ENCODE measurements at places on chromosomes 11 and 22.

- no peak for DNase-seq
Measured at GRCh38 chr11:35619855-35620640, 1.8 kb downstream of the FJX1 start.

DNA sequence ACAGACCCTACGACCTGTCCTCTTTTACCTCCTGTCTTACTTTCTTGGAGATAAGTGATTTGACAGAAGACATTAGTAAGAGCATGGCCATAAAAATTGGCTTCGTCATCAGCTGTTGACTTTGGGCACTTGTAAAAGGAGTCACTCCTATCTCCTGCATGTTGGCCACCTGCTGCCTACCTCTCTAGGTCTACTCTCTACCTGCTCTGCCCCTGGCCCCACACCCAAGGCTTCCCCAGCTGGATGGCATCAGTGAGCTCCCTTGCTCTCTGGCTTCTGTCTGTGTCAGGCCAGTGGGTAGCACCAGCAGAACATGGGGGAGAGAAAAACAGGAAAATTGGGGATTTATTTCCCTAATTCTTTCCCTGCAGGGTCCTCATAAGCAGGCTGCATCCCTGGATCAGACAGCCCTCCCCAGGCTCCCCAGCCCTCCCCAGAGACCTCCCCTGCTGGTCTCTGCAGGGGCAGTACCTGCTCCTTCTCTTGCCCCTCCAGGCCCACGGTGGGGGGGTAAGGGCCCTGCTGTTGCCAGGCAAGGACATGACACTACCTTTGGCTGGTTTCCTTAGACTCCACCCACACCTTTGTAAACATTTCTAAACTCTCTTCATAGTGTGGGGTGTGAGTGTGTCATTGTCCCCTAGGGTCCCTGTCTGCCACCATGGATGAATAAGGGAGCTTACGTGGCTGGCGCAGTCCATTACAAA, 157.0 kb upstream of the NECTIN1 start:
- no peak for DNase-seq

- no peak for DNase-seq
Measured at GRCh38 chr11:100674212-100674611, 12.9 kb upstream of the ARHGAP42 start.

GRCh38 chr11:45092901-45093760, 53.3 kb upstream of the PRDM11 start:
- DNase-seq: no peak

GRCh38 chr11:126140926-126141280, 70.5 kb downstream of the RPUSD4 start:
- no peak for DNase-seq

GRCh38 chr11:86706338-86707131, 34.1 kb upstream of the ME3 start:
- no peak for DNase-seq

GRCh38 chr22:23759566-23759965, 3.2 kb upstream of the C22orf15 start:
- no peak for DNase-seq

DNA sequence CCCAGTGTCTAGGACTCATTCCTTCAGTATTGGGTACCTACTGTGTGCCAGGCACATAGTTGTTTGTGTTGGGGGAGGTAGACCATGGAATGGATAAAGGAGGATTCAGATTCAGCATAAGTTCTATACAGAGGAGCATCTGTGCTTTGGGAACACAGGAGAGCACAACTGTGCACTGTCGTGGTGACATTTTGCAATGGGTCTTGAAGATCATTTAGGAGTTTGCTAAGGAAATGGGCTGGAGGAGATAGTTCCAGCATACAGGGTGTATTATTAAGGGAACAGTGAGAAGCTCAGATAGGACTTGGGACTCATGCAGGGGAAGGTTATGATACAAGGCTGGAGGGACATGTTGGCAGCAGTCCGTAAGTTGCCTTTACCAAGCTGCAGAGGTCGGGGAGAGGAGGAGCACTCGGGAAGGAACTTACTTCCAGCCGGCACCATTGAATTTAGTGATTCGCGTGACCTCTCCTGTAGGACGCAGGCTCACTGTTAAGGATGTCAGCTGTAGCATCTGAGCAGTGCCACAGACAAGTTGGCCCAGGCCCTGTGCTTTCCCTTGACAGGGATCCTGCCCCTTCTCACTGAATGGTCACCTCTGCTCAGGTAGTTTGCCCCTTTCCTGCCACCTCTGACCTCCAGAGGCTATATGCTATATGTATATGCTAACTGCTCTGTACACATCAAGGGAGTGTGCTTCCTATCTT, 25.6 kb downstream of the TREH start:
- DNase-seq: no peak

DNA sequence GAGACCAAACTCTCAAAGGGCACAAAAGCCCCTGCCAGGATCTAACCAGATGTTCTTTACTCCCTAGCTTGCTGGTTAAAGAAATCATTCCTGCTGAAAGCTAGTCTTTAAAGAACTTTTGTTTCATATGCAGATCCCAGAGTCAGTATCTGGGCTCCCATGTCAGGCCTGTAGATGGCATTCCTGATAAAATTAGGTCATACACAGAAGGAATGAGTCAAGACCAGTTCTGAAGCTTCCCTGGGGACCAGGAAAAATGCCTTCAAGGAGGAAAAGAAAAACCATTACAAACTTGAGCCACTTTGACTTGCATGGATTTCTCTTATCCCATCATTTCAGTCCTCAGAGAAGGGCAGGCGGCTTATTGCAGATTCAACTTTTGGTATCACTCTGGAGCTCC, 5.9 kb downstream of the DBX1 start:
- no peak for DNase-seq

DNA sequence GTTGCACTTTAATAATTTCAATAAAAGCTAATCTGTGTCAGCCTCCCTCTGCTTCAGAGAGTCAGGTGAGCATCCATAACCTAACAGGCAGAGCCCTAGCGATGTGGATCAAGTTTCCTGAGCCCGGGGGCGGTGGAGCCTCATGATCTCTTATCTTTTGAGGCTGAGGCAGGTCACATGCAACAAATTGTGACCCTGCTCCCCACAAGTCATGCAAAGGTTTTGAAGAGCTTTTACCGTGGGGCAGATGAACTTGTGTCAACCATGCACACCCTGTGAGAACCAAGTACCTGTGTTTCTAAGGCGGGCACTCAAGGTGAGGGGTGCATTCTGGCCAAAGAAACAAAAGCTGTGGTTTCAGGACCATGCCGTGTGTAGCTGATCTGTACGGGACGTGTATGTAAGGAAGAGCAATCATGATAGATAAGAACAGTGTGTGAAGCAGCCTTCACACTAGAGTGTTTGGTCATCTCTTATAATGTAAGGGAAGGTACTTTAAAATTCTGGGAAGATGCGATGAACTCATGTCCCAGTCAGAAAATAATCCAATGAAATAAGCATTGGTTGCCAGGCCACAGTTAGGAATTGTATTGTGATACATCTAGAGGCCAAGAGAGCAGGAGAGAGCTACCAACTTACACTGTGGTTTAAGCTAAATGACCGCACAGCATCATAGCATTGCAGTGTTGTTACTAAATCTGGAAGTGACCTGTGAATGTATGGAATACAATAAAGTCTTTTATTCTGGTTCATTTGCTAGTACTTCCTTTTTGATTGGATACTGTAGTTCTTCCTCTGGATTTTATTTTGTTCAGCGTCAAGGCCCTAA, 49.8 kb downstream of the DKK3 start:
- no peak for DNase-seq

DNA sequence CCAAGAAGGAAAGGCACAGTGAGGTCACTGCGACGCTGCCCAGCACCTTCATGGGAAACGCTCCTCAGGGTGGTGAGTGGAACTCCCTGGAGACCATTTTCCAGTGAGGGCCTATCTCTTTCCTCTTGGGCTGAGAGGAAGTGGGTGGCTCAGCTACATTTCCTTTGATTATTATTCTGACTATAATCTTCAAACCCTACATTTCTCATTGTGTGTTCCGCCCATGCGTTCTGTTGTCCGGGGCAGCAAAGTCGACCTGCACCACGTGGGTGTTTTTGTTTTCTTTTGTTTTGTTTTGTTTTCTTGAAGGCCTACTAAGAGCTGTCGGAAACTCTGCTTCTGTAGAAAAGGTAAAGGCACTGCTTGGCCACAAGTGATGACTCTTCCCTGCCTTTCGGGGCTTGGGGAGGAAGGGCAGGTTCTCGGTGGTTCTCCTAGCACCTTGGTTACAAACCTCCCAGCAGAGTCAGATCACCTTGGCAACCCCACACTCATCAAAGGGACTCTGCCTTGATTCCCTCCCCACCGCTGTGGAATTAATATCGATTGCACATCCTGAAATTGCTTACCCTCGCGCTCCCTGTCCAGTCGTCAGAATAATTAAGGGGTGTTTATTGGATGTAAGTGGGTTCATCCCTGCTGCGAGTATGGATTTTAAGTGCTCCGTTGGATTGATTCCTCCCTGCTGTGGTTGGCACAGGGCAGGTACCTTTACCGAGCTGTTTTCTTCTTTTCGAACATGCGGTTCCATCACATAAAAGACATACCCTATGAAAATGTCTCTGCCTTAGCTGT, 7.3 kb downstream of the PARVB start:
- DNase-seq: no peak

DNA sequence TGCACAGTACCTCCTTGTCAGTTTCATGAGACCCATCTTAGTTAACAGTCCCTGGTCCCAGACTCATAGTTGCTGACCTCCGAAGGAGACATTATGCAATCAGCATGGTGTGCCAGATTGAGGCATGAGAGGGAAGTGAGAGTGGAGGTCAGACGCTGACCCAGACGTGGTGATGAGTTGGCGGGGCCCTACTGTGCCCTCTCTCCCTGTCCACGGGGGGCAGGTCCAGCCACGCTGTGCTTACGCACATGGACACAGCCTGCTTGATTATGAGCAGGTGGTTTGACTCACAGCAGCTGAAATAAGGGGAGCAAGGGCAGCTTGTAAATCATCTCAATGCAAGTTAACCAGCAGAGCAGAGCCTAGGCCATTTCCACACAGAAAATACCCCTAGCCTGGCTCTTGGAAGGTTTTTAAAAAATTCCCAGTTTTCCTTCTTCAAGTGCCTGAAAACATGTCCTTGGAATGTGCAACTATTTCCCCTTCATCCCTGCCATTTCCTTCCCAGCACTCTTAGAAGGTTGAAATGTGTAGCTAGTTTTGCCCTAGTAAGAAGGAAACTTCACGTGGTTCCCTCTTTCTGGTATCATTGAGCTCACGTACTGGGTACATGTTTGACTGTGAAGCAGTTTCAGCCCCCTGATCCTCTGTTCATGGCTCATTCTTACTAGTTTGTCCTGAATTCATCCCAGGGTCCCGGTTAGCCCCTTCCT, 122.6 kb upstream of the SORL1-AS1 start:
- DNase-seq: no peak

GRCh38 chr11:17164361-17165246, 43.2 kb downstream of the PIK3C2A start:
- DNase-seq: no peak

DNA sequence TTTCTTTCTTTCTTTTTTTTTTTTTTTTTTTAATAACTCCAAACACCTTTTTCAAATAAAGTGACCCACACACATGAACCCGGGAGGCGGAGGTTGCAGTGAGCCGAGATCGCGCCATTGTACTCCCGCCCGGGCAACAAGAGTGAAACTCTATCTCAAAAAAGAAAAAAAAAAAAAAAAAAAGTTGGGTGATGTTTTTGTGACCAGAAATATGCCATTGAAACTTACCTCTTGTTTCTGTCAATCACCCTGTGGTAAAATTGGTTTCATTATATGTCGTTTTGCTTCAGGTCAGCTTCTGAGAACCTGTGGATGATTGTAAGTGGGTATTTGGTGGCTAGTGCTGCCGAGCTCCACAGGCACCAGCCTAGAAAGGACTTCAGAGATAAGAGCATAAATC, 238.8 kb downstream of the TBC1D22A start:
- DNase-seq: no peak

- peak; percentile 50 for DNase-seq
Measured at GRCh38 chr11:86068138-86068871, 579 bp downstream of the PICALM start.

GRCh38 chr22:49052023-49052538, 775.6 kb downstream of the BRD1 start:
- DNase-seq: peak; percentile 74

DNA sequence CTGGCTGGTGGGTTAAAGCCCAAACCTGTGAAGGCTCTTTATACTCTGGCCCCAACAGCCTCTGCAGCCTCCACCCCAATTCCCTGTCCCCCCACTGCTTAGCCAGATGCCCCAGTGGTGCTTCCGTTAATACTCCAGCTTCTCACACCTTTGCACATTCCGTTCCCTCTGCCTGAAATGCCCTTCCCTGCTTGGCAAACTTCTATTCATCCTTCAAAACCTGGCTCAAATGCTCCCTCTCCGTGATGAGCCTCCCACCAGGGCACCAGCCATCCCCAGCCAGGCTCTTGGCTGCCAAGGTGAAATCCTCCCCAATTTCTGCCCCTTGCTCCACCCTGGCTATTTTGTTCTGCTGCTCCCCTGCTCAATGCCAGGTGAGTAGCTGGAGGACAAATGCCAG, 12.5 kb upstream of the FADS3 start:
- no peak for DNase-seq

DNA sequence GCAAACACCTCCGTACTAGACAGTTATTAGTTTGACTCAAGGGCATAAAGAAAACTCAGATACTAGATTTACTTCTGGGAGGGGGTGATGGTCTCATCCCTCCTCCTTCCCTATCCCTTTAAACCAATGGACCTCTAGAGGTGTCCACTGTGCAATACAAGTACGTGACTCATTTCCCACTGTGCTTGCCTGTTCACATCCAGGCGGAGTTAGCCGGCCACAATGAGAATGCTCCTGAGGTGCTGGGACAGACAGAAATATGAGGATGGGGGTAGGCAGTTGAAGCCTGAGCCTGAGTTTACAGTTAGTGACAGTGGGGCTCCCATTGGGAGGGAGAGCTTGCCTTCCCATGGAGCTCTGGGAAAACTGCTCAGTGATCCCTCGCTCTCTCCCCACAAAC, 8.4 kb upstream of the PMM1 start:
- no peak for DNase-seq

GRCh38 chr11:75301601-75302345, 49.7 kb downstream of the ARRB1 start:
- no peak for DNase-seq

DNA sequence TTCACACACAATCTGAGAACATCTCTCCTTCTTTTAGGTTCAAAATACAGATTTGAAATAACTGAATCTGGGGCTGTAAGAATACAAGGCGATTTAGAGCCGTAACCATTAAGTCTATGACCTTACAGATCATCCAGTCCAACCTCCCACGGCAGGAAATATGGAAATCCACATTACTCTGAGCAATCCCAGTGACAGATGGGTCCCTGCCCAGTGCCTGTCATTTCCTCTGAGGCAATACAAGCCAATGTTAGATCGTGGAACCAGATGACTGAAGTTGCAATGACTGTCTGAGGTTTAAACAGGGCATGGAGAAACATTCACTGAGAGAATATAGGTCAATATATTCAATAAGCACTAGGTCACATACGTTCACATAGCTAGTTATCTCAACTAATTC, 77.4 kb upstream of the OR5AK2 start:
- DNase-seq: no peak

DNA sequence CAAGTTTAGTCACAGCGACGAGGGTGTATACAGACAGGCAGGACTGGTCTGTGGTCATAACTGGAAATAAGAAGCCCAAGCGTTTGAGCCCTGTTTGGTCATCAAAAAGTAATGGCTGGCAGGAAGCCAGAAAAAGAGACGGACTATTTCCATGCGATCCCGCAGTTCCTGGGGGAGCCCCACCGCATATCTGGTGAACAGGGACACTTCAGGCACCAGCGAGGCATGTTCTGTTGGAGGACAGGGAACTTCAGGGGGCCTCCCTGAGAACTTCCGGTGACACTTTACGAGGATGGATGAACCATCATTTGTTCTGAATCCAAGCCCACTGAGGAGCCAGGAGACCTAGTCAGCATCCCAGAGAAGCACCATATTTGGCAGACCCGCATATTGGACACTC, 29.7 kb upstream of the TRIM29 start:
- no peak for DNase-seq

Data from activated T-cell treated with anti-CD3 and anti-CD28 coated beads, Interleukin-2, amount 50 U/mL, for 1 hour (primary cell).